Spinal cord (tissue), 10 donors: ENCODE measurements at places on chromosomes 4 and X. TPM values are rescaled to one million over a fixed set of nuclear protein-coding genes. Genes with fewer than 3 reads are reported as not detected.

PFKFB1 gene
- polyA plus RNA-seq, result 0.87 TPM

DNA sequence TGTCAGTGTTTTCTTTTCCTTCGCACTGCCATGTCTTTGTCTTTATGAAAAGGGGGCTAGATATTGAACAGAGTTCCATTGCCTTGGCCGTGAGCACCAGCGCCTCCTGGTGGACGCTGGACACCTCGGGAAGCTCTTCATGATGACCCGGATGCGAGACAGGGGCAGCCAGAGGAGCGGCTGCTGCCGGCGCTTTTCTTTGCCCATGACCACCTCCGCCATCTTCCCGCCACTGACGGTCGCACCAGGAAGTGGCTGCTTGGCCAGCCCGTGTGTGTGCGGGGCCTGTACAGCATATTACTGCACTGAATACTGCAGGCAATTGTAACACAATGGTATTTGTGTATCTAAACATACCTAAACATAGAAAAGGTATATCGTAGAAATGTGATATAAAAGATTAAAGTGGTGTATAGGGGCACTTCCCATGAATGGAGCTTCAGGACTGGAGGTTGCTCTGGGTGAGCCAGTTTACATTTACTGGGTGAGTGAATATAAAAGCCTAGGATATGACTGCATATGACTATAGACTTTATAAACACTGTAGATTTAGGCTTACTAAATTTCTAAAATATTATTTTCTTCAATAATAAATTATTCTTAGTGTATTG is 15.8 kb upstream of the GRIA2 start:
- no peaks in the 10 kb centered on the region for H3K27me3 ChIP-seq
- DNase-seq, result no peak
- H3K27ac ChIP-seq, result no peak overlapping the region
- H3K36me3 ChIP-seq, result no peaks in the 10 kb centered on the region
- H3K4me1 ChIP-seq, result no peaks in the 10 kb centered on the region
- no peak overlapping the region for H3K4me3 ChIP-seq

AKAP14 gene
- 3.3 TPM for polyA plus RNA-seq

DNA sequence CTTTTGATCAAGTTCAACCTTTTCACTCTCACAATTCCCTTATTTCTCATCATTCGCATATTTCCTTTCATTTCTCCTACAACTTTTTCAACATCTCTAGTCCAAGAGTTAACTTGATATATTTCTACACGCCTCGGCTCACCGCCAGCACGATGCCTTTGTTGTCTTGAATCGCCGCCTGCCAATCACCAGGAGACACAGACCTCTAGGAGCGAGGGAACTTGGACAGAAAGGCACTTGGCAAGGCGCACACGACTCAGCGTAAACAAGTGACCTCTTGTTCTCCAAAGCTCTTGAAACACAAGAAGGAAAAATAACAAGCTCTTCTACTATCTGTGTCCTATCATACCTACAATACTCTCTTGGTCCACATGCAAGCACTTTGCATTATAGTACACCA is 27.1 kb upstream of the RBMX start:
- peaks cover 17% of the 10 kb centered on the region for H3K4me1 ChIP-seq
- DNase-seq, result no peak
- peak overlapping the region; percentile 42 for H3K27ac ChIP-seq

DNA sequence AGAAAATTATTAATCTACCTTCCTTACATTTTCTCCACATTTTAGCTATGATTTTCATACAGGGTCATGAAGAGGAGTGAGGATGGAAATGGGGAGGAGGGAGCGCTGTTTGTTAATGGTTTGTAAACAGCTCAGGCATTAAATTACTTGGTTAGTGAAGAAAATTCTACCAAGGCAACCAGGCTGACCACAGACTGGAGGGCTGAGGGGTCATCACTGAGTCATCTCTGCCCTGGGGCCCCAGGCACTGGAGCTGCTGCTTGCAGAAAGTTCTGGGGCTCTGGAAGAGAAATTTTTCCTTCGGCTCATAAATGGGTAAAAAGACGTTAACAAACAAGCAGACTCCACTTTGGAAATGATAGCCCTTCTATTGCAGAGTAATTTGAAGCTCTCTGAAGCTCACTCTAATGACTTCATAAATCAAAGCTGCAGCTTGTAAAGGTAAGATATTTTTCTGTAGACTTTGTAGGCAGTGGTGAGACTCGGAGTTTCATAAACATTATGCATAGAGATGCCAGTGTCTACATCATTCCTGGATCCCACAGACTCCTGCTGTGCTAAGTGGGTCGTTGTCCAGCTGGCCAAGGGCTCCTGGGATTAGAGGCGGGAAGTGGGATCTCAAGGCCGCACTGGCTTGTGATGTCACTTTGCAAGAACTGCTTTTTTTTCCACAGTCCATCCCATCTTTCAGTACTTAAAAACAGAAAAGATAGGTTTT is 159.6 kb downstream of the PTTG2 start:
- H3K4me1 ChIP-seq, result peaks cover 3% of the 10 kb centered on the region
- H3K27ac ChIP-seq, result peak overlapping the region; percentile 31
- DNase-seq, result no peak
- H3K36me3 ChIP-seq, result peaks cover 14% of the 10 kb centered on the region

GRCh38 chr4:27807207-27807606 is 946.6 kb downstream of the STIM2 start:
- no peaks in the 10 kb centered on the region for H3K36me3 ChIP-seq
- DNase-seq, result no peak
- H3K27ac ChIP-seq, result no peak overlapping the region
- H3K4me3 ChIP-seq, result no peak overlapping the region
- H3K4me1 ChIP-seq, result no peaks in the 10 kb centered on the region

GRCh38 chr4:94623126-94623911 is 134.4 kb upstream of the BMPR1B start:
- H3K27me3 ChIP-seq, result no peaks in the 10 kb centered on the region
- H3K4me1 ChIP-seq, result peaks cover 4% of the 10 kb centered on the region
- DNase-seq, result no peak
- H3K36me3 ChIP-seq, result no peaks in the 10 kb centered on the region
- no peak overlapping the region for H3K27ac ChIP-seq

DNA sequence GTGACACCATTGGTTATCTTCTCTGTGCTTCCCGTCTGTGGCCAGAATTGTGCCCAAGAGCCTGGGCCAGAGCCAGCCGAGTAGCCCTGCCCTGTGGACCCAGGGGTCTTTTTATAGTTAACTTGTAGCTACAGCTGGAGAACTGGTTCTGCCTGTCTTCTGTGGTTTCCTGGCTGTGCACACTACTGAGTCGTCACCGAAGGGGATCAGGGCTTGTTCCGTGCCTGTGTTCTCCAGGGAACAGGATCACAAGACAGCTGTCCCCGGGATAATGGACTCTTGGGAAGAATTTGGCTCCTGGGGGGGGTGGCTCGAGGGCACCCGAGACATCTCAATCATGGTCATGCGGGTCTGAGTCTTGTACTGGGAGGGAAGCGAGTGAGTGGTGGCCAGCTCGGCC is 22.1 kb upstream of the OPN1LW start:
- H3K27me3 ChIP-seq, result no peaks in the 10 kb centered on the region
- H3K4me3 ChIP-seq, result no peak overlapping the region
- no peaks in the 10 kb centered on the region for H3K36me3 ChIP-seq
- DNase-seq, result no peak

GRCh38 chrX:11540532-11541377 is 125.0 kb downstream of the ARHGAP6 start:
- H3K27me3 ChIP-seq, result no peaks in the 10 kb centered on the region
- no peak overlapping the region for H3K27ac ChIP-seq
- H3K4me1 ChIP-seq, result no peaks in the 10 kb centered on the region
- H3K36me3 ChIP-seq, result no peaks in the 10 kb centered on the region
- DNase-seq, result no peak

- H3K27ac ChIP-seq, result no peak overlapping the region
- no peaks in the 10 kb centered on the region for H3K27me3 ChIP-seq
- no peaks in the 10 kb centered on the region for H3K36me3 ChIP-seq
- no peak for DNase-seq
- H3K4me1 ChIP-seq, result no peaks in the 10 kb centered on the region
Measured at GRCh38 chr4:110155654-110156053, 42.8 kb downstream of the ELOVL6 start.

DNA sequence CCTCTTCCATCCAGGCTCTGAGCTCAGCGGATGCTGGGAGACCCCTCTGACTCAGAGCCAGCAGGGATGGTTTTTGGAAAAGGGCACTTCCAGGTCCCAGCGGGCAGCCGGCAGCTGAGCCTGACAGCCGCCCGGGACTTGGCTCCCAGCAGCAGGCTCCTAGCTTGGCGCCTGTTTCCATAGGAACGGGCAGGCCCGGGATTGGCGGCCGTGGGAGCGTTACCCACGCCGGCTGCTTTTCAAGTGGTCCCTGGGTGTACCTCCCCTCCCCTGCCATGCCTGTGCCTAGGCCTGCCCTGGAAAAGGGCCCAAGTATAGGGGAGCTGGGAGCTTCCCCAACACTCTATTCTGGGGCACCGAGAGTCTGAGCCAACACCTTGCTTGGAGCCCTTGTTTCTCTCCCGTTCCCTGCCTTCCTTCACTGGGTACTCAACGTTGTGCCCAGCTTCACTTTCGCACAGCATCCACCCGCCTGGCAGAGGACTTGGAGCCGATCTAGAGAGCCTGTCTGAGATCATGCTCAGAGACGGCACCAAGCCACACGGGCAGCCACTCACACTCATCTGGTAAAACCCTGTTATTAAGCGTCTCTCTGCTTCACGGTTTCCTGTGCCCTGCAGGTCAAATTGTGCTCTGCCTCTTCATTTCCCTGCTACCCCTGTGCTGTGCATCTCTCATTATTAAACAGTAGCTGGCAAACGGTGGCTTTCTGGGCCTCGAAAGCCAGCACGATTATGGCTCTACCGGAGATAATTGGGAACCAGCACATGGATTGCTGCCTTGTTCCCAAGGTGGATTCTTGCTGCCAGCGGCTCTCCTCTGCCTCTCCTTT is 521.5 kb downstream of the BCOR start:
- peaks cover 15% of the 10 kb centered on the region for H3K27me3 ChIP-seq
- H3K36me3 ChIP-seq, result no peaks in the 10 kb centered on the region
- peak; percentile 91 for DNase-seq
- H3K4me1 ChIP-seq, result peaks cover 25% of the 10 kb centered on the region
- H3K27ac ChIP-seq, result no peak overlapping the region

GRCh38 chr4:11158971-11159370 is 269.7 kb downstream of the HS3ST1 start:
- H3K27me3 ChIP-seq, result no peaks in the 10 kb centered on the region
- H3K4me3 ChIP-seq, result no peak overlapping the region
- H3K36me3 ChIP-seq, result no peaks in the 10 kb centered on the region
- no peaks in the 10 kb centered on the region for H3K4me1 ChIP-seq

DNA sequence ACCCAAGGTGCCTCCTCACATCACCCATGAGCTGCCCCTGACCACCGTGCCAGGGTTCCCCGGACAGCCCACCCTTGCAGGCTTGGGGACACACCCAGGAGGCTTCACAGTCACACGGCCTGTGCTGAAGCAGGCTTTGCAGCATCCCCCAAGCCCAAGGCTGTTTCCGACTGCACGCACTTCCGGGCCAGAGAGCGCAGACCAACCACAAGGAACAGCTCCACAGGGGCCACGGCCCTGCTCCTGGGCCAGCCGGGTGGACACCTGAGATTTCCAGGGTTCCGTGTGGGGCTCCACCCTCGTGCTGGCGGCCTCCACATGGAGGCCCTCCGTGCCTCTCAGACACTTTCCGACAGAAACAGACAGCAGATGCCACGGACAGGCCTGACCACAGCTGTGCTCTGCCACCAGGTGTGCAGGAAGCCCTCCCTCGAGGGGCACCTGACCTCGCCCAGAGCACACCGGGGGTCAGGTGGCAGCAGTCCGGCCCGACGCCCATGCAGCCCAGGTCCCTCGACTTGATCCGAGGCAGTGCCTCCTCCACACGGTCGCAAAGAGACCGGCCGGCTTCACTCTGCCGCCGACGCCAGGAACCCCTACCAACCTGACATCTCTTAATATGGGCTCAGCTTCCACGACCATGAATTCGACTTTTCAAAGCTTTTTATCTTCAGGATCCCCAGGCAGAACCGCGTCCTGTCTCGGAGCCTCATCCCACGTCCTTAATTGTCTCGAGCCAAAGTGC is 8.0 kb downstream of the CTBP1 start:
- no peak overlapping the region for H3K27ac ChIP-seq
- H3K27me3 ChIP-seq, result no peaks in the 10 kb centered on the region
- H3K36me3 ChIP-seq, result peaks cover 99% of the 10 kb centered on the region
- H3K4me1 ChIP-seq, result peaks cover 47% of the 10 kb centered on the region

- H3K4me1 ChIP-seq, result no peaks in the 10 kb centered on the region
- no peaks in the 10 kb centered on the region for H3K36me3 ChIP-seq
- no peak overlapping the region for H3K27ac ChIP-seq
- H3K4me3 ChIP-seq, result no peak overlapping the region
- DNase-seq, result no peak
Measured at GRCh38 chrX:39133971-39134370, 332.7 kb downstream of the MID1IP1 start.

DNA sequence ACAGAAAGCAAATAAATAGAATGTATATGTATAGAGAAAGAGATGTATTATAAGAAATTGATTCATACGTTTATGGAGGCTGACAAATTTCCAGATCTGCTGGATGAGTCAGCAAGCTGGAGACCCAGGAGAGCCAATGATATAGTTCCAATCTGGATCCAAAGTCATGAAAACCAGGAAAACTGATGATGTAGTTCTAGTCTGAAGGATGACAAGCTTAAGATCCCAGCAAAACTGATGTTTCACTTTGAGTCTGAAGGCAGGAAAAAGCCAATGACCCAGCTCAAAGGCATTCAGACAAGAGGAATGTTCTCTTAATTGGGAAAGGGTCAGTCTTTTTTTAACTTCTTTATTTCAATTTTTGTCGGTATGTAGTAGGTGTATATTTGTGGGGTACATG is 102.6 kb downstream of the LHFPL1 start:
- no peak for DNase-seq
- H3K4me3 ChIP-seq, result no peak overlapping the region
- no peaks in the 10 kb centered on the region for H3K36me3 ChIP-seq
- no peaks in the 10 kb centered on the region for H3K4me1 ChIP-seq
- H3K27ac ChIP-seq, result no peak overlapping the region

FBXW7 gene
- polyA plus RNA-seq, result 58.9 TPM

MGAT4D gene
- not detected for polyA plus RNA-seq

GRCh38 chr4:8392591-8393190 is 47.8 kb downstream of the ACOX3 start:
- H3K4me3 ChIP-seq, result no peak overlapping the region
- H3K27me3 ChIP-seq, result no peaks in the 10 kb centered on the region
- peaks cover 65% of the 10 kb centered on the region for H3K36me3 ChIP-seq
- DNase-seq, result no peak
- H3K27ac ChIP-seq, result peak overlapping the region; percentile 61

DNA sequence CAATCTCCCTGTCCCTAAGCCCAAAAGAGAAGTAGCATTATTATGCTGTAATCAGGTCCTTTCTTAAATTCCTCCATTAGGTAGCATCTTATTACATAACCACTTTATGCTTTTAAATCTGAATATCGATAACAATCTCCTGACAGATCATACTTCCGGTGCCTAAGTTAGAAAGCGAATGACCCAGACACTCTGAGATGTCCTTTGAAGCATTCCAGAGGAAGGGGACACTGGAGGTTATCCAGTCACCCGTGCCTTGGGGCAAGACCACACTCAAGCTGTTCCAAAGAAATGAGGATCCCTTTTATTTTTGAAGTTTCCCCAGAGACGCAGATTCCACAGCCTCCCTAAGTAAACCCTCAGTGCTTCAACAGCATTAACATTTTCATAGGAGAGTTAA is 125.7 kb downstream of the PALLD start:
- DNase-seq, result no peak
- H3K4me3 ChIP-seq, result no peak overlapping the region
- no peaks in the 10 kb centered on the region for H3K36me3 ChIP-seq
- no peak overlapping the region for H3K27ac ChIP-seq

XK gene
- polyA plus RNA-seq, result 4.3 TPM

GRCh38 chrX:9530848-9531274 is 66.0 kb downstream of the TBL1X start:
- H3K36me3 ChIP-seq, result no peaks in the 10 kb centered on the region
- peaks cover 29% of the 10 kb centered on the region for H3K4me1 ChIP-seq
- no peak overlapping the region for H3K27ac ChIP-seq
- no peak overlapping the region for H3K4me3 ChIP-seq

TMEM144 gene
- polyA plus RNA-seq, result 6.6 TPM

PPBP gene
- 3.9 TPM for polyA plus RNA-seq
